ENCODE measurements at places on chromosomes 16 and 17.

DNA sequence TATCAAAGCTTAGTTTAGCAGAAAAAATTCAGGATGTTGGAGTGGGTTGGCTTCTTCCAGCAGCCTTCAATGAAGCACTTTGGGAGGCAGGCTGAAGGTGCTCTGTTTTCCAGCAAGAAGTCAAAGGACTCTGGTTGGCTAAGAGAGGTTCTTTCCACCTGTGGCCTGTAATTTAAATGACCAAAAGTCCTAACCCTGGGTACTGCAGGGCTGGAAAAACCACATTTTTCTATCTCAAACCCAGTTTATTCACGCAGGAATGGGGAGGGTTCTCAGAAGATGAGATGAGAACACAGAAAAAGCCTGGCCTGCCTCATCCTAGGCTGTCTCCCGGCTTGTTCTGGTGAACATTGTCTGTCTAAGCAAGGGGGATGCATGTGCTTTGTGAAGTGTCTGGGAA, 68.6 kb upstream of the ZFHX3 start:
- no peak for DNase-seq

DNA sequence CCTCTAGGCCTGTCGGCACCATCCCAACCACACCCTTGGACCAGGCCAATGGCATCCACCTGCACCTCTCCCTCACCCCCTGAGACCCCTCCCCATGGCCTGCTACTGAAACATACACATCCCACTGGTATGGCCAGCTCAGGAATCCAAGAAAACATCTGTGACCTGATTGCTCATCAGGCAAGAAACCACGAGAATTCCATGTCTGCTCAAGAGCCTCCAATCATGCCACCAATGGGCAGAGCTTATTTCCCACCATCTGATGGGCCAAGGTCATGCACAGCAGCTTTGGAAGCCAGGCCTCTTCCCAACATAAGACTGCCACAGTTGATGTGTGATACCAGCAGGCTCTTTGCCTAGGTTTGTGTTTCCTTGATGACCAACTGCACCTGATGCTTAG, 190.1 kb downstream of the C16orf78 start:
- no peak for DNase-seq

GRCh38 chr17:61018938-61019337, 341.3 kb downstream of the BCAS3 start:
- DNase-seq, result no peak

- DNase-seq, result no peak
Measured at GRCh38 chr17:69539781-69540319, 125.4 kb downstream of the MAP2K6 start.

GRCh38 chr16:22152316-22152715, 10.0 kb upstream of the SDR42E2 start:
- DNase-seq, result no peak
